ENCODE measurements at places on chromosomes 2 and 18. TPM values are rescaled to one million over a fixed set of nuclear protein-coding genes. Genes with fewer than 3 reads are reported as not detected.

TUBA3E gene
- not detected for total RNA-seq

GKN1 gene
- 1.9 TPM for total RNA-seq

ELOA2 gene
- not detected for total RNA-seq

SRD5A2 gene
- not detected for total RNA-seq

KHK gene
- 0.85 TPM for total RNA-seq

CDH2 gene
- 22.8 TPM for total RNA-seq

DYNC2LI1 gene
- total RNA-seq: 2.9 TPM

NGEF gene
- total RNA-seq: 0.43 TPM

SERPINB12 gene
- total RNA-seq: 0.32 TPM

NYAP2 gene
- not detected for total RNA-seq

SP140 gene
- total RNA-seq: 0.11 TPM

DUSP2 gene
- 7.2 TPM for total RNA-seq

CDCA7 gene
- not detected for total RNA-seq

C1QL2 gene
- 11.6 TPM for total RNA-seq

ASXL3 gene
- total RNA-seq: 6.6 TPM

ANKRD62 gene
- total RNA-seq: not detected

WNT6 gene
- 1.2 TPM for total RNA-seq

MLPH gene
- 91.0 TPM for total RNA-seq

HSBP1L1 gene
- 1.3 TPM for total RNA-seq

PROKR1 gene
- total RNA-seq: not detected

INSIG2 gene
- total RNA-seq: 64.2 TPM

SGO2 gene
- total RNA-seq: 0.96 TPM

NOSTRIN gene
- 7.8 TPM for total RNA-seq

YWHAQ gene
- total RNA-seq: 172 TPM

RESP18 gene
- not detected for total RNA-seq

CLEC4F gene
- not detected for total RNA-seq

ANKRD30BL gene
- total RNA-seq: not detected

MC4R gene
- total RNA-seq: not detected

WDR12 gene
- total RNA-seq: 2.1 TPM

FBLN7 gene
- total RNA-seq: 0.43 TPM

DOCK10 gene
- total RNA-seq: 30.9 TPM

BUB1 gene
- total RNA-seq: not detected

KANSL1L gene
- total RNA-seq: 39.6 TPM

IGFBP2 gene
- total RNA-seq: 1,691 TPM

INPP5D gene
- 21.7 TPM for total RNA-seq

CABLES1 gene
- 5.4 TPM for total RNA-seq

CFLAR gene
- 112 TPM for total RNA-seq

PLCL1 gene
- total RNA-seq: 14.3 TPM

LBX2 gene
- total RNA-seq: 3.0 TPM

TFPI gene
- total RNA-seq: 85.6 TPM

All from ascending aorta (tissue), 2 donors.